ENCODE measurements at places on chromosomes 3 and 15. TPM values are rescaled to one million over a fixed set of nuclear protein-coding genes. Genes with fewer than 3 reads are reported as not detected.

DNA sequence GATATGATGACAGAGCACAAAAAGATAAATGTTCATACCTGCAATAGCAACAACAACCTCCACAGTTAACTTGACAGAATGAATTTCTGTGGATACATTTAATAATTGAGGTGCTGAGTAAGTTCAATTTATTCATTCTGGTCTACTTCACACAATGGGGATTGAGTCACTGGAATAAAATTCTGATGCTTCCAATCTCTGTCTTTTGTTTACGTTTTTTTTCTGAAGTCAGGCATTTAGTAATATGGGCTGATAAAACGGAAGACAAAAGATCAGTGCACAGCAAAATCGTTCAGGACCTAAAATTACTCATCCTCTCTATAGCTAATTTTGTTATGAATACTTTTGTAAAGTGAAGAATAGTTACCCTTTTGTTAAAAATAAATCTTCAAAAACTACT, 565.9 kb upstream of the CCDC54 start:
- no peak for DNase-seq

Gene GOLGA6D
- 0.12 TPM for total RNA-seq

Gene ALDH1A2
- 10.0 TPM for total RNA-seq

Gene SLC22A13
- 1.1 TPM for total RNA-seq

Gene CA12
- 29.7 TPM for total RNA-seq

Gene RTP3
- not detected for total RNA-seq

DNA sequence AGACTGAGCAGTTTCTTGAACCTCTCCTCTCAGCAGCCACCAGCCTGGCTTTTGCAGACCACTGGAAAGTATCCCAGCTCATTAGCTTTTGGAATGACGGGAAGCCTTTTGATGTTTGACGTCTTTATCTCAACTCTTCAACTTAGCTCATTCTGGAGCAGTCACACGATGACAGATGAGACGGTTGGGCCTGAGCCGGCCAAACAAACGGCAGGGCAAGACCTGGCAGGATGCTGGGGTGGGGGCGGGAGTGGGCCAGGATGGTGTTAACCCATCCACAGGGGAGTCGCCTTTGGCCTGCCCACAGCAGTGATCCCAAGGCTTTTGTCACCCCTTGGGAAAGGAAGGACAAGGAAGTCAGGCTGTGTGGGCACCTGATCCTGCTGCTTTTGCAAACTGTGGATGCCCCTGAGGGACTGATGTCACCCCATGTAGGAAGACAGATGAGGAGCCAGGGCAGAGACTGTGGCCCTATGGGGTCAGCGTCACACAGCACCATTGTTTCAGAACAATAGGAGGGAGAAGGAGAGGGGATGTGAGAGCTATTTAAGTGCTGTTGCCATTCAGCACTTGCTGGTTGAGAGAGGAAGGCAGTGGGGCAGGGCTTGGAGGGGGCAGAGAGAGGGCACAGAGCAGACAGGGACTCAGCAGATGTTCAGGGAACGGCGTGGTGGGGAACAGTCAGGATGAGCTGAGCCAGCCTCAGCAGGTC, 121.9 kb upstream of the CTDSPL start:
- DNase-seq, result no peak

DNA sequence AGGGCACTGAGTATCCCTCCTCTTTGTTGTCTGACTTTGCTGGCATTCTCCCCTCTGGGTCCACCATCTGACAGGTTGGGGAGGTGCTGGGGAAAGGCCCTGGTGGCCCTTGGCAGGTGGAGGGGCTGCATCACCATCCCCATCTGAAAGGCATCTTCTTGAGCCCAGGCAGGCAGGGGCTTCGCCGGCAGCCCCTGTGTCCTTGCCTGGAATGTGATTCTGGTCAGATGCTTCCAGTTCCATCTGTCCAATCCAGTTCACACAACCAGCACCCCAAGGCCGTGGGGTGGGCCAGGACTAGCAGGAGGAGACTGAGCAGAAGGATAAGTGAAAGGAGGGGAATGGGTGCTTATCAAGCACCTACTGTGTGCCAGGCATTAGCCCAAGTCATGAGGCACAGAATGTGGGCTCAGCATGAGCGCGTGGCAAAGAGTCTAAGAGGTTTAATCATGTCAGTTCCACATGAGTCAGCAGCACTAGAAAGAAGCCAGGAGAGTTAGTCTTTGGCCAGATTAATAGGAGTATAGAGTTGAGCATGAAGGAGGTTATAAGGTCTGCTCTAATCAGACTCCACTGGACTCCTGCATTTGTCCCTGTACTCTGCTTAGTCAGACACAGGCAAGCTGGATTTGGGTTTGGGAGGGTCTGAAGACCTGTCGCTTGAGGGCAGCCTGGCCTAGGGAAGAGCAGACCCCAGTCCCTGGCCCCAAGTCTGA, 10.5 kb upstream of the TXNRD3 start:
- DNase-seq, result no peak

GRCh38 chr3:77667901-77668300, 628.0 kb downstream of the ROBO2 start:
- no peak for DNase-seq

GRCh38 chr15:101530224-101530958, 40.9 kb upstream of the PCSK6 start:
- no peak for DNase-seq

Gene CCR8
- total RNA-seq, result not detected

DNA sequence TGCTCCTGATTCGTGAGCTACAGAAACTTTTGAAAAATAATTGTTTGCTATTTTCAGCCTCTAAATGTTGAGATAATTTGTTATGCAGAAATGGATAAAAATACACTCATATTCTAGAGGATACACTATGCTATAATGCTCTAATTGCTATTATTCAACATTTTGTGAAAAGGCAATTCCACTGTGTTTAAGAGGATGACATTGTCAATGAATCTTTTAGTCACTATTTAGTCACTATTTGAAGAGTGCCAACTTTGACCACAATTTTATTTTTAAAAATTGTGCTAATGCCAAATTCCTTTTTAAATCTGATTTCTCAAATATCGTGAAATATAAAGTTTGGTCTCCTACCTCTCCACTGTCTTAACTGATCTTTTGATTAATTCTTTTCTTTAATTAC, 604.9 kb upstream of the KCNMB2 start:
- DNase-seq, result no peak

GRCh38 chr3:99167071-99167470, 265.6 kb upstream of the DCBLD2 start:
- DNase-seq, result no peak

DNA sequence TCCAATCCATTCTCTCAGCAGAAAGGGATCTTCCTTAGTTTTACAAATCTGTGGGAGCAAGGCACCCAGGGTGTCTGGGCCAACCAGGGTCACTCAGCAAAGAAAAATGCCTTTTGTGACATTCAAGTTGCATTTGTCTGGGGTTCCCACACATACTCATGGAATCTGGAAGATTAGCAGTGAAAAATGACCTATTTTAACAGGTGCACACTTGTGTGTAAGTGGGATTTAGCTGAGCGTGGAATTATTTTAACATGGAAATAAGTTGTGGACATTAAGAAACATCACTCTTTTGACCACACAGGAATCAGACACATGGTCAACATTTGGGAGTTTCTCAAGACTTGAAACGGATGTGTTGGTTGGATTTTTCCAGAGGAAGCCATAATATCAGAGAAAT, 234.9 kb downstream of the OPA1 start:
- no peak for DNase-seq

GRCh38 chr15:58562135-58562534, 130.3 kb downstream of the LIPC start:
- no peak for DNase-seq

DNA sequence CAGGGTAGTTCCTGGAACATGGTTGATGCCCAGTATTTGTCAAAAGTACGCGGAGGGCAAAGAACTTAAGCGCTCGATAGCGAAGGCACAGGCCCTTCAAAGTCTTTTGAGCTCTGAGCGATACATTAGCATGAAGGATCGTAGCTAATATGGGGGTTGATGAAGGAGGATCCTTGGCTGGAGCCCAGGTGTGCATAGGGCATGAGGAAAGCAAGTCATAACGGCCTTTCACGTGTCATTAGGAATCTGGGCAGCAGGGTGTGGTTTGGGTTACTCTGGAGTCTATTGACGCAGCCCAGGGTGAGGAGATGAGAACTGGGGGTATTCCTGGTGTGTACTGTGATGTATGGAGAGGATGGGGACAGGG, 31.7 kb downstream of the SPINK8 start:
- no peak for DNase-seq

Gene ROPN1B
- 0.48 TPM for total RNA-seq

DNA sequence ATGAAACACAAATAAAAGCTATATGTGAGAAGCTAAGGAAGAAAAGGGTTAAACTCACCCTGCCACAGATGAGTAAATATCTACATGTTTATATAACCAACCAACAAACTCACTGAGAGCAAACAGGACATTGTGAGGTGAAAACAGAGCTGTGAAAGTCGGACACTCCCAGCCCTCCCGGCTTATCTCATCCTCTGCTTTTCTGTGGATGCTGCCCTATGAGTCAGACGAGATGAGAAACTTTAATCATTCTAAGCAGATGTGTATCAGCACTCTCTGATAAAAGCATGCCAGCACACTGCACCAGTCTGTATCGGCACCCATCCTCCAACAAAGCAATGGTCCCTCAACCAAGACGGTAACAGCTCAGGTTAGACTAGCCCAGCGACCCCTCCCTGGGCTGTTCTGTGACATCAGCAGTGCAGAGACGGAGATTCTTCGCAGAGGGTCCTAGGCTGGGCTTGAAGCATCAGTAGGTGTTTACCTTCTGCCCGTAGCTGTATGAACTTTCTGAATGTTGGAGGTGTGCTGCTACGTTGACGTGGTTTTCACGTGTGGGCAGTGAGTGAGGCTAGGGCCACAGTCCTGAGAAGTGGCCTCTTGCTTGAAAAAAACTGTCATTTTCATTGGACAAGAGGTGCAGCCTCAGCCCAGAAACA, 119.8 kb upstream of the ALDH1A3 start:
- DNase-seq, result peak; percentile 39

Gene VPS13C
- total RNA-seq, result 94.9 TPM

DNA sequence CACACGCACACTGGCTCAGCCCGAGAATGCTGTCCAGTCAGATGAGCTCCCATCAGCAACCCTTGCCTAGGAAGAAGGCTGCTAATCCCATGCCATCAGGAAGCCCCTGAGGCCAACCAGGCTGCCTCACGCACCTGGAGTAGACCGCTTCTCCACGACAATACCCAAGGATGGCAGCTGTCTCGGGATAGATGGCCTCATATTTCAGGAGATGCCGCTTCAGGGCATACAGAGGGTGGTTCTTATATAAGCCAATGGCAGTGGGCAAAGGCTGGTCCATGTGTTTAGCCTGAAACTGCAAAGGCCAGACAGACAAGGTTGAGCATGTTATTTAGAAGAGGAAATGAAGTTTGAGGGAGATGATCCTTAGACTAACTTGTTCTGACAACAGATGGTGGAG, 22.2 kb downstream of the XPC start:
- no peak for DNase-seq

DNA sequence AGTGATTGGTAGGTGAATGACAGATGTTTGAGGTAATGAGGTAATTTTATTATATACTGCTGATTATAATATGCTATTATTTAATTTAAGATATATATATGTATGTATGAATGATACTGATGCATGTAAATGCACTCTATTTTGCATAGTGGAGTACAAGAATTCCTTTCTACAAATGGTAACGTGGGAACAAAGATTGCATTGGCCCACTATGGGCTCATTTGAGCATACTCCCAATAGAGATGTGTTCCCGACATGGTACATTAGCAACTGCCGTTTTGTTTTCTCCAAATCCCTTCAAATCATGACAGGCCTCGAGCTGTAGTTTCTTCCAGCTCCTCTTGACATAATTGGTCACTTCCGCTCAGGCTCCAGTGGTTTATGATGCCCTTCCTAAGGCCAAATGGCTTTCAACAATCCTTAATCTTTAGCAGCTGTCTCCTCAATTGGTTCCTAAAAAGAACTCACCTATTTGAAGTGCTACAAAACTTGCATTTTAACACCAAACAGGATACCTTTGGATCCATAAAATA, 266.1 kb downstream of the ADAMTSL3 start:
- no peak for DNase-seq

Gene B3GALNT1
- total RNA-seq, result 11.8 TPM

Gene PCOLCE2
- total RNA-seq, result 83.3 TPM

DNA sequence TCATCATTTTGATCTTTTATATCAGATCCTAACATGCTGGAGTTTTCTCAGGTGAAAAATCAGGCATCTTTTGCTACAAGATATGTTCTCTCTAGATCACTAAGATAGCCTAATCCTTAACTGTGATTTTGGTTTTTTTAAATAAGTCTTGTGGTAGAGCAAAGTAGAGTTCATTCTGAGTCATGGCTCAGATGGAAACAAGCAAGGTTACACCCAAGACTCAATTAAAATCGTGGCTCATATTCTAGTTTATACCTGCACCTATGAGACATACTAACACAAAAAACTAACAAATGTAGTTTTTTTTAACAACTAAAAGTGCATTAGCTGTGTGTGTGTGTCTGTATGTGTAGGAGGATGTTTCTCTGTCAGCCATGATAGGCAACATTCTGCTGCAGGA, 428.2 kb downstream of the NLGN1 start:
- DNase-seq, result no peak

DNA sequence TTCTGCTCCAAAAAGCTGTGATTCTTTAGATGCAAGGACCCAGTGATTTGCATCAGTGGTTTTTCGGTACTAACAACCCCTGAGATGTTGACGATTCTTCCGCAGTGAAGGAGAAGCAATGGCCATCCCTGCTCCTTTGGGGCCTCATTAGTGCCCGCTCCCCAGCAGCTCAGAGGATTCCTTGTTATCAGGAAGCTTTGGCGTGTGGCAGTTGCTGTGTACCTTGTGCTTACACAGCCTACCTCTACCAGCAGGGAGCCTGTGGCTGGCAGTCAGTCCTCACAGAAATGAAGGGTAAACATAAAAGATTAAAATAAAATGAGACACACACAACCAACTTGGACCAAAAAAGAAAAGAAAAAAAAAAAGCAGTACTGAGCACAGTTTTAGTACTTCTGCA, 55.2 kb downstream of the CNTN3 start:
- no peak for DNase-seq

Gene CLDN11
- total RNA-seq, result 5.1 TPM

DNA sequence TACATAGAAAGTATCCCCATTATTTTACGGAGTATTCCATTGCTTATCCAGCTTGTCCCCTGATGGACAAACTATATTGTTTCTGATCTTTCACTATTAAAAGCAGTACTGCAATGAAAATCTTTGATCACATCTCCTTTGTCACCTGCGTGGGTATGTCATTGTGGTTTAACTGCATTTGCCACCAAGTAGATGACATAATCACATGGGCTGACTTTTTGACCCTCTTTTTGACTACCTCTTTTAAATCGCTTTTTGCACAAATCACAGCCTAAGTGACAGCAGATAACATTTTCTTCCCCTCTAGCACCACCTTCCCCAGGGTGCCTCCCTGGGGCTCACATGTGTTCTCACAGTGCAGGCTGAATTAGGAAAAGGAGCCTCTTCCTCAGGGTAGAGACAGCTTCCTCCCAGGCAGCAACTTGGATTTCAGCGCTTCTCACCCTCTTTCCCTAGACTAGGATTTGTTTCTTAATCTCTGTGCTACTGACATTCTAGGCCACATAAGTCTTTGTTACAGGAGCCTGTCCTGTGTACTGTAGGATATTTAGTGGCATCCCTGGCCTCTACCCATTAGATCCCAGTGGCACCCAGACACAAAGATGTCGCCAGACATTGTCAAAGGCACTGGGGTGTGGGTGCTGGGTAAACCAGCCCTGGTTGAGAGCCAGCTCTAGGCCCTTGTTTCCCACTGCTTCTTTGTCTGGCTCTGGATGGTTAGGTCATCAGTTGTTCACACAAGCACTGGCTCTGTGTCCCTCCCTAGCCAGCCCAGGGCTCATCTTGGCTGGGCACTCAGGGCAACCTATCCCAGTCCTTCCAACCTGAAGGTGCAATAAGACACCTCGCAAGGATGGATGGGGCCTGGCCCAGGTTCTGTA, 1.3 kb upstream of the RBP1 start:
- no peak for DNase-seq

Gene SPRED1
- total RNA-seq, result 54.6 TPM
